CD4-positive, CD25-positive, alpha-beta regulatory T cell (primary cell): ENCODE measurements at places on chromosomes 2 and 18. TPM values are rescaled to one million over a fixed set of nuclear protein-coding genes. Genes with fewer than 3 reads are reported as not detected.

The C1GALT1C1L gene
- polyA plus RNA-seq, result 0.15 TPM

The AQP12B gene
- polyA plus RNA-seq, result not detected

DNA sequence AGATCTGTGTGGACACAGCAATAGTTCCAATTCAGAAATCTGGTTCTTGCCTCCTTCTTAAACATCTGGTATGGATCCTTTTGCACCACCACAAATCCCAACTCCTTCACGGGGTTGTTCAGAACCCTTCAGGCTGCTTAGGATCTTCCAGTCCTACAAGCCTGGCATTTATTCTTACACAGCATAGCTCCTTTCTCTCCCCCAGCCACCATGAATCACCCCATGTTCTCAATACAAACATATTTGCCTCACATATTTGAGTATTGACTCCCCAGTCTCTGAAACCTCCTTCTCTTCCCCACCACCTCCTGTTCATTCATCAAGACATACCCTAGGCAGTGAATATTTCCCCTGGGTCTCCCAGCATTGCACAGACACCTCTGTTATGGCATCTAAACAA lies 155.2 kb downstream of the ALK start:
- DNase-seq, result no peak

The NFATC1 gene
- polyA plus RNA-seq, result 19.8 TPM

- DNase-seq, result no peak
Measured at GRCh38 chr2:65437392-65438135, 5.2 kb upstream of the SPRED2 start.

The SLC38A11 gene
- polyA plus RNA-seq, result not detected

DNA sequence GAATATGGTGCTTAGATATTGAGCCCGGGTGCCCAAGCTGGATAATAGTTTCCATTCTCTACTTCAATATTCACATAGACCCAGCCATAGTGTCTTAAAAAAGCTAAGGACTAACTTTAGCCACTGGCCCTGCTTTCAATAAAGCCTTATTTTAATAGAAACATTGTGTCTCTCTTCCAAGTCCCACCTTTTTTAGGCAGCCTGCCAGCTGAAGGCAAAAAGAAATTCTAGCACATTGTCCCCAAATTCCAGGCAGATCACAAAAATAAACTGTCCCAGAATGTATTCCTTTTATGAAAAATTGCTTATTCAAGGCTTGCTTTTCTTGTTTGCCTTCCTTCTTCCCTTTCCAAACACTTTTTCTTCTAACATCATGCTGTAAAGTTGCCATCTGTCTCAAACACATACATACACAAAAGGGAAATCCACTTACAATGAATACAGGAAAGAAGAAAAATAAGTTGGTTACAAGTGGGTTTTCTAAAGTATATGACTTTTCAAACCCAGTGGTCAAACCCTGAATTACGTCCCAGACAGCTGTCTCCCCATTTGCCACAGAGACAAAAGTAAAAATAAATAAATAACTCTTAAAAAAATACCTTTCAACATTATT lies 778.5 kb downstream of the BCL11A start:
- DNase-seq, result no peak

DNA sequence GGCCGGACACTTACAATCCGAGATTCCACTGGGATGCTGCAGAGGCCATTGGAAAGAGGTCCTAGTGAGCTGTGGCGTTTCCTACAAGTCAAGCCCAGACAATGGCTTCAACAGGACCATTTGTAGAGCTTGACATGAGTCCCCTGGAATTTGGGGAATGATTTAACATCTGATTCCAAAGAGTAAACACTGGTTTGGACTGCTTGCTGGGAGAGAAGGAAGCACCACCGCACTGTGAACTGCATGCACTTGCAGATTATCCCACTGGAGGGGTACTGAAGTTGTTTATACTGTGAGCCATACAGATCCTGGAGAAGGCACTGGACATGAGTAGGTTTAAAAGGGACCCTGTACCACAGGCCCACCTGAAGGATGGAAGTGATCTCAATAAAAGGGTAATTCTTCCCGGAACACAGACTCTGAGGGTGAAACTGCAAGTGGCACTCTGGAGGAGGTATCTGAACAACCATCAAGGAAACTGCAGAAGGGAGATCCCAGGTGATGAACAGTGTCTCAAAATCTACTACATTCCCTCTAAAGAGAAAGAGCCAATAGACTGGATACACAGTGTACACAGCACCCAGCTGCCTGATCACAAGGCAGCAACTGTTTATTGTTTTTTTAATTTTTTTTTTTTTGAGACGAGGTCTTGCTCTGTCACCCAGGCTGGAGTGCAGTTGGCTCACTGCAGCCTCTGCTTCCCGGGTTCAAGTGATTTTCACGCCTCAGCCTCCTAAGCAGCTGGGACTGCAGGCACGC lies 4.3 kb upstream of the RAB6C start:
- DNase-seq, result no peak

- no peak for DNase-seq
Measured at GRCh38 chr2:172052000-172052983, 33.0 kb upstream of the DLX1 start.

DNA sequence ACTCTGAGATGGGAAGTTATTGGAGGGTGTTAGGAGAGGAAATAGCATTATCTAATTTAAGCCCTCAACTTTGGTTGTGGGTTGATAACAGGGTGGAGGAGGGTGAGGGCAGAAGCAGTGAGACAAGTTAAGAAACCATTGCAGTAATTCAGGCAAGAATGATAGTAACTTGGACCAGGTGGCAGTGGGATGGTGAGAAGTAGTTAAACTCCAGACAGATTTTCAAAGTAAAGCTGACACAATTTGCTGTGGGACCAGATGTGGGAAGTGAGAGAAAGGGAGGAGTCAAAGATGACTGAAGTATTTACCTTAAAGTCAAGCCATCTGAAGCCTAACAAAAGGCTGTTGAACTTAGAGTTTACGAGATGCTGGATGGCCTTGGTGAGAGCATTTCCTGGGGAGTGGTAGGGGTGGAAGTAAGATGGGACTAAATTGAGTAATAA lies 163.2 kb upstream of the KLF7 start:
- no peak for DNase-seq

The IL36G gene
- polyA plus RNA-seq, result not detected

- DNase-seq, result peak; percentile 6
Measured at GRCh38 chr18:43279015-43279744, 1.9 kb upstream of the SYT4 start.

DNA sequence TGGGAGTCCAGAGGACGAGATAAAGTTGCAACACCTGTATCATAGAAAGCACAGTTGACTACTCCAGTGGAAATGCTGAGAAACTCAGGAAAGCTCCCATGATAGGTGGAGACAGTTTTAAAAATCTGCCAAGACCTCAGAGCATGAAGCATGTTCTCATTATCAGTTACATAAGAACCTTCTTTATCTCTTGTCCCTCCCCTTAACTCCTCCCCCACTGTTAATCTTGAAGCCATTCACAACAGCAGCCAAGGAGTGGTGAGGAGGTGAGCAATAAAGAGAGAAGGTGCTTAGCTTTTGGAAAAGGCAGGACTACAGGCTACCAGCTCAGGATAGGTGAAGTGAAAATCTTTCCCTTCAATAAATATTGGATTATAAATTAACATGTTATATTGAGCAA lies 657.9 kb downstream of the NYAP2 start:
- no peak for DNase-seq

The NGEF gene
- not detected for polyA plus RNA-seq

- no peak for DNase-seq
Measured at GRCh38 chr2:219127037-219127635, 33.5 kb downstream of the NHEJ1 start.

GRCh38 chr2:15269043-15269442 lies 292.1 kb downstream of the NBAS start:
- DNase-seq, result no peak

The IGFBP5 gene
- polyA plus RNA-seq, result not detected

The SPP2 gene
- polyA plus RNA-seq, result not detected

DNA sequence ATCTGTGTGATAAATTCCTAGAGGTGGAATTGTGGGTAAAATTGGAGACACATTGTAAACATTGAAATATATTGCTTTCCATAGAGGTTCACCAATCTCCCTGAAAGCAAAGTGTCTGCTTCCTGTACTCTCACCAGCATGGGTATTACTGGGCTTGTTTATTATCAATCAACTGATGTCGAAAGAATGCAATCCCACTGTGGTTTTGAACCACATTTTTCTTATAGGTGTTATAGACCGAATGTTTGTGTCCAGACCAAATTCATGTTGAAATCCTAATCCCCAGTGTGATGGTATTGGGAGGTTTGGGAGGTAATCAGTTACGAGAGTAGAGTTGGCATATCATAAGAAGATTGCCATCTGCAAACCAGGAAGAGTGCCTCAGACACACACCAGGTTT lies 1212.4 kb downstream of the LRP1B start:
- no peak for DNase-seq

The HOXD12 gene
- polyA plus RNA-seq, result not detected

DNA sequence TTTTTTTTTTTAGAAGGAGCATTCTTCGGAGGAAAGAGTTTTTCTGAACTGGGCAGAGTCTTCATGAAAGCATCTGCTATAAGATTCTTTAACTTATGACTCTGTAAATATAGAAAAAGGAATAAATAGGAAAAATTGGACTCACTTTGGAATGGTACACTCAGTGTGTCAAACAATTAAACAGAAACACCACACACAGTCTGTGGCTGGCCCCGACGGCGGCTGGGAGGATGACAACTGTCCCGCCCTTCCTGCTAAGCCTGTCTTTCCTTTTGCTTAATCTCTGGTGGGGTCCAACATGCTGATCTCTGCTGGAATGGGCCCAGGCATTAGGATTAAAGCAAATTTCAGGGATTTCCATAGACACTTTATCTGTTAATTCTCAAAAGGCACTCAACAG lies 12.5 kb upstream of the RAB31 start:
- no peak for DNase-seq

DNA sequence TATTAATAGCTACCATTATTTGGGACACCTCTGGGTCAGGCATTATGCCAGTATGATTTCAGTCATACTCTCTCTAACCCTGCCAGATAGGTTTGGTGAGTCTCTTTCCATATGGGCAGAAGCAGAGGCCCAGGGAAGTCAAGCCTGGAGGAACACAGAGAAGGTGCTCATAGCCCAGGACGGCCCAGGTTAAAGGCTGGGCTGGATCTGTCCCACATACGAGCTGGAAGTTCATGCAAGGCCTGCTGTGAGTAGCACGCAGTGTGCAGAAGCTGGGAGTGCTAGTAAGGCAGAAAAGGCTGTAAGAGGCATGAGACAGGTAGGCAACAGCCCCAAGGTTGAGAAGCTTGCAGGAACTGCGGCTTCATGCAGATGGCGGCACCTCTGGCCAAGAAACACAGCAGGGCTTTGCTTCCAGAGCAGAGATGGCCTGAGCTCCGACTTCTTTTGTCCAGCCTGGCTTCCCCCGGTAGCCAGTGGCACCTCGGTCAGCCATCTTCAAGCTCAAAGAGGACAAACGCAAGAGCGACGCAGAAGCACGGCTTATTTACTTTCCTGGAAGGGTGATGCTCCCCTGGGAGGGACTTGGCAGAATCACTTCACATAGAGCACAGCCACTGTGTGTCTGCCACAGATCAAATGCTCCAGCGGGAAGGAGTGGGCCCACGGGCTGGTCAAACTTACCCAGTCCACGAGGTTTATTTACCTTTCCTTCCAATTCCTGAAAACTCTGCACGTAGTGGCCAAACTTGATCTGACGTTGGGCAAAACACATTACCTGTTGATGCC lies 58.5 kb upstream of the MAP4K4 start:
- DNase-seq, result no peak

The CRYGD gene
- not detected for polyA plus RNA-seq

DNA sequence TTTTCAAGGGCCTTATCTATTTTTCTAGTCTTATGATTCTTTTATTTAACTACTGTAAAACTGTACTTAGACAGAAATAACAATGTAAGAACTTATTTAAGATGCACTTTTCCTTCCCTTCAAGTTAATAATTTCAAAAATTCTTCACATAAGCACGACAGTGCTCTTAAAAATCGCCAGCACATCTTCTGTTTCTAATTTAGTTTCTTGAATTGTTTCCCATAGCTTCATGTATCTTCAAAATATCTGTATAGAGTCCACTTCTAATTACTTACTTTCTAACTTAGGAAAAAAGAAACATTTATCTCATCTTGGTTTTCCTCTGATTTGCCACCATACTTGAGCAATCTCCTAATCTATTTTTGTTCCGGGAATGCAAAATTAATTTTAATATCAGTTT lies 196.1 kb downstream of the BABAM2 start:
- DNase-seq, result no peak

The PPIG gene
- polyA plus RNA-seq, result 50.6 TPM

The STPG4 gene
- not detected for polyA plus RNA-seq

DNA sequence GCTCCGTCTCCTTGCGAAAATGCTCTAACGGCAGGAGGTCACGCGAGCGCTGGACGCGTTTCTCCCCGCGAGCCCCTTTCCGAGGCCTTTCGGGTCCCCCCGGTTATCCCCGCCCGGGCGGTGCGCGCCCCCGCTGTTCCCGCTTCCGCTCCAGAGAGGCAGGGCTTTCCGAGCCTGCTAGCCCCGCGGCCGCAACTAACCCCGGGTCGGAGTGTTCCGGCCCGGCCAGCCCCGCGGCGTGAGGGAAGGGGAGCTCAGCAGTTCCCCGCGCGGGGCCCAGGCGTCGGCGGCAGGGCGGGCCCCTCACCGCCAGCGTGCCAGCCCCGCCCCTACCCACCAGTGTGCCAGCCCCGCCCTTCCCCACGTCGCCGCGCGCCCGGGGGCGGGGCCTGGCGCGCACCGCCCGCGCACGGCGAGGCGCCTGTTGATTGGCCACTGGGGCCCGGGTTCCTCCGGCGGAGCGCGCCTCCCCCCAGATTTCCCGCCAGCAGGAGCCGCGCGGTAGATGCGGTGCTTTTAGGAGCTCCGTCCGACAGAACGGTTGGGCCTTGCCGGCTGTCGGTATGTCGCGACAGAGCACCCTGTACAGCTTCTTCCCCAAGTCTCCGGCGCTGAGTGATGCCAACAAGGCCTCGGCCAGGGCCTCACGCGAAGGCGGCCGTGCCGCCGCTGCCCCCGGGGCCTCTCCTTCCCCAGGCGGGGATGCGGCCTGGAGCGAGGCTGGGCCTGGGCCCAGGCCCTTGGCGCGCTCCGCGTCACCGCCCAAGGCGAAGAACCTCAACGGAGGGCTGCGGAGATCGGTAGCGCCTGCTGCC lies at the start of gene MSH6:
TSS of gene MSH6 (plus strand) at position 475 of the 815 bp plus-strand sequence. CDS start at position 564, 89 bp downstream.
- DNase-seq, result peak; percentile 84

The PRPF40A gene
- 118 TPM for polyA plus RNA-seq

The FBXO48 gene
- polyA plus RNA-seq, result 0.63 TPM

The TFPI gene
- polyA plus RNA-seq, result not detected

- DNase-seq, result no peak
Measured at GRCh38 chr2:68809324-68810240, 61.6 kb downstream of the BMP10 start.

- no peak for DNase-seq
Measured at GRCh38 chr2:53960476-53960875, 10.3 kb downstream of the PSME4 start.

The ID2 gene
- 26.5 TPM for polyA plus RNA-seq

The LRRTM4 gene
- polyA plus RNA-seq, result not detected

DNA sequence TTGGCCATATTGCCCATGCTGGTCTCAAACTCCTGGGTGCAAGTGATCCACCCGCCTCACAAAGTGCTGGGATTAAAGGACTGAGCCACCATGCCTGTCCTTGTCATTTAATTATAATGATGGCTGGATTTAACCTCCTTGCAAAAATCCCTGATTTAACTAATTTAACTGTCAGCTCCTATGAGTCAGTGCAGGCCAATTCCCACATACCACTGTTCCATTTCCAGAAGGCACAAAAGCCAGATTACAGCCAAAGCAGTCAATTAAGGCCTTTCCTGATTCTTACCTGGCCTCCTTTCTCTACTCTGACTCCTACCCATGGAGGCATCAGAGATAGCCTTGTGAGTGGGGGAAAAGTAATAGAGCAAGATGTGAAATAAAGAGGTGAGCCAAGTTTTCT lies 12.3 kb upstream of the SLC35F5 start:
- DNase-seq, result no peak

The LRRTM1 gene
- polyA plus RNA-seq, result not detected

The TLX2 gene
- not detected for polyA plus RNA-seq

GRCh38 chr18:48566589-48566988 lies 27.8 kb downstream of the CTIF start:
- no peak for DNase-seq

The HRH4 gene
- 1.5 TPM for polyA plus RNA-seq
